ENCODE measurements at places on chromosomes 5 and 9.

GRCh38 chr5:30843541-30843940, 349.9 kb upstream of the CDH6 start:
- no peak for DNase-seq

DNA sequence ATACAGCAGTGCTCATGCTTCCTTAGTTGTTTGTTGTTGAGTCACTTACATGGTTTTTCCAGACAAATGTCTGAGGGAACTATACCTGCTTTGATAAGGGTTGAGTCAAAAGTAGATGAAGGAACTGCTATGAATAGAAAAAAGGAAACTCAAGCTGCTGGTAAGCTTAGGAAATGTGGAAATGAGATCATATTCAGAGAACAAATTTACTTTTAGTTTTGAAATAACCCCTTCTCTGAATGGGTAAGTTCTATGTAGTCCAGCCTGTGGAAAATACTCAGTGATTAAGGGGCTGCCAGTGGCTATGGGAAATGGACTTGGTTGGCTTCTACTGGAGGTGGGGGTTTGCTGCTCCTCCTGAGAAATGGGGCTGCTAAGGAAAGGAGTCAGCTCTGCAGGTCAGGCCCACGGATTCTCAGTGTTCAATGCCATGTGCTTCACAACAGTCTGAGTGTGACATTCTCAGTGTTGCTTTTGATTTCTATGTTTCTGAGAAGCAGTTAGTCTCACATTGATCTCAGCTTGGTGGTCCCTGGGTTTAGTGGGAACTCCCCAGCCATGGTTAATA, 47.7 kb upstream of the GLRX start:
- no peak for DNase-seq

DNA sequence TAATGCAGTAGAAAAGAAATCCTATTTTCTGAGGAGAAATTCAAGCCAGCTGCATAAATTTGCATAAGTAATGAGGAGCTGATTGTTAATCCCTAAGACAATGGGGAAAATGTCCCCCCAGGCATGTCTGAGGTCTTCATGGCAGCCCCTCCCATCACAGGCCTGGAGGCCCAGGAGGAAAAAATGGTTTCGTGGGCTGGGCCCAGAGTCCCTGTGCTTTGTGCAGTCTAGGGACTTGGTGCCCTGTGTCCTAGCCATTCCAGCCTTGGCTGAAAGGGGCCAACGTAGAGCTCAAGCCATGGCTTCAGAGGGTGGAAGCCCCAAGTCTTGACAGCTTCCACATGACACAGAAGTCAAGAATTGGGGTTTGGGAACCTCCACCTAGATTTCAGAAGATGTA, 357.5 kb downstream of the SPATA31D1 start:
- DNase-seq: no peak

DNA sequence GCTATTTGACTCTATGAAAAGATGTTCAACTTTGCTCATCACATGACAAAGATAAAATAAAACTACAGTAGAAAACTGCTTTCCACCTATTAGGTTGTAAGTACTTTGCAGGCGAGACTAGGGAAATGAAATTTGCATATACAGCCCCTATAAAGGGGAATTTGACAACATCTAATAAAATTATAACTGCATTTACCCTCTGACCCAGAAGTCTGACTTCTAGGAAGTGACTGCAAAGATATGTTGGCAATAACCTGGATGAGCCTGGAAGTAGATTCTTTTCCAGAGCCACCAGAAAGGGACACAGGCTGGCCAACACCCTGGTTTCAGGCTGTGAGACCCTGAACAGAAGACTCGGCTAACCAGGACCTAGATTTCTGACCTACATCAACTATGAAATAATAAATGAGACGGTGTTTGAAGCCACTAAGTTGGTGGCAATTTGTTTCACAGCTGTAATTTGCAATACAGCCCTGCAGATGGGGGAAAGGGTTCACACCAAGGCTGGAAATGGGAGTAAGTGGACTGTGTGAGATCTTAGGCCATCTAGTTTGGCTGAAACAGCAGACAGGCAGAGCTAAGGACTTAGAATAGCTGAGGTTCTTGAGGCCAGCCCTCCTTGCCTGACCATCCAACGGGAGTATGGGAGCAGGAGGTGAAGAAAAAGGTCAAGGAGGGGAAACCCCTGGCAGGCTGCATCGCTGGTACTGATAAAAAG, 106.6 kb downstream of the SIL1 start:
- no peak for DNase-seq

- no peak for DNase-seq
Measured at GRCh38 chr5:157719245-157719644, 12.0 kb upstream of the THG1L start.

DNA sequence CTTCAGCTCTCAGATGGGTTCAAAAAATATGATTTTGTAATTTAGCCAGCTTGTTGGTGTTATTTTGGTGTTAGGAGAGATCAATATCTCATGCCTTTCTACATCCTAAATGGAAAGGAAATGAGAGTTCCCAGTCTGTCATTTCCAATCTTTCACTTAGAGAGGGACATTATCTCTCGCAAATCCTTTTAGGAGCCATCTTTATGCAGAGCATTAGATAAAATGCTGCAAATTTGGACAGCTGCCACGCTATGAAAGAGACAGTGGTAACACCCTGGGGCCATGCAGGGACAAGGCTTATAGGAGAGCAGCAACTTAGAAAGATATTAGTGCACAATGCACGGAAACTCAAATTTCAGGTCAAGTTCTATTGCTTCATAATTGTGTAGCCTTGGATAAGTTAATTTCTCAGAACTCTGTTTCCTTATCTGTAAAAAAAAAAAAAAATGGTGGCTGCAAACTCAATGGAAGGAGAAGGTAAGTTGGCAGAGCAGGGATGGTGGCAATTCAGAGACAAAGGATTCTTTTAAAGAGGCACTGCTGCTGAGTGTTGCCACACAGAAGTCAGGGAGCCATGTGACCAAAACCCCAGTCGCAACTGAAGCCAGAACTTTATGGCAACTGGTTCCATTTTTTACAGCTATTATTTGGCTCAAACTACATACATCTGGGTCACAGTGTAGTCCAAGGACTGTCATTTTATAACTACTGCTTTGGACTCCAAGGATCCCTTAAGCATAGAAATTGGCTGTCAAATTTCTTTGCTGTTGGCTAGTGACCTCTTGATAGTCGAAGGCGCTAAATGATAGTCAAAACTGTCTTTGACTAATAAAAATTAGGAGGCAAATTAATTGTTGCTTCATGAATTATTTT, 210.2 kb downstream of the FRMD3 start:
- no peak for DNase-seq
